Activated T-cell treated with anti-CD3 and anti-CD28 coated beads for 24 hours (primary cell): ENCODE measurements at places on chromosomes 3 and 15.

DNA sequence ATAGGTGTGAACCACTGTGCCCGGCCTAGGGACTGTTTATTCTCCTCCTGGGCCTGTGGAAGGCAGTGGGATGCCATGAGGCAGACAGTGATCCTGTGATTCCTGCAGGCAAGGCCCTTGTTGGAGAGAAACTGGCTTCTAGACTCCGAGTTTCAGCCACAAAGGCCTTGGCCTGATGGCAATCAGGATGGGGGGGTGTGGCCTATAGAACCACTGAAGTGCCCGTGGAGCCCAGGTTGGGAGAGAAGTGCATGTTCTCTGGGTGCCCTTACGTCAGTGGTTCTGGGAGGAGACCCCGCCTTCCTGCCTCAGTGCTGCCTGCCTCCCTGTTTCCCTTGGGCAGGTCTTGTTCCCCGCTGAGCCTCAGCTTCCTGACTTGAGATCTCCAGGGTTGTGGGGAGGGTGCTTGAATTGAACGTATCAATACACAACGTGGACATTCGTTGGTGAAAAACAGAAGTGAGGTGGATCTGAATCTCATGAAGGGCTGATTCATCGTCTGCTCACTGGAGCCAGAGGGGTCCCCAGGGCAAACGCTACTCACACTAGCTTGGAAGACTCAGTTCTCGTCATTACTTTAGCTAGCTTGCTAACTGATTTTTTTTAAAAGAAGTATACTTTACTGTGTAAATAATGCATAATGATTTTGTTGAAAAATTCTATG is 31.8 kb downstream of the IRAK2 start:
- no peak for DNase-seq

DNA sequence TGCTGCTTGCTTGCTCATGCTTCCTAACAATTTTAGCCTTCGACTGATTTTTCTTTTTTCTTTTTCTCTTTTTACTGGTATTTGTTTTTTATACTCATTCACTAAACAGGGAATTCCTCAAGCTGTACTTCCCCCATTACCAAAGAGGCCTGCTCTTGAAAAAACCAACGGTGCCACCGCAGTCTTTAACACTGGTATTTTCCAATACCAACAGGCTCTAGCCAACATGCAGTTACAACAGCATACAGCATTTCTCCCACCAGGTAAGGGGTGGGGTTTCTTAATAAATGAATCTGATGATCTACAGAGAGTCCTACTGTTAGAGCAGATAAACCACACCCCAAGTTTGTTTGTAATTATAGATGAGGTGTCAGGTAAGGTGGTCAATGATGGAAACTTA is 178.8 kb downstream of the MBNL1 start:
- no peak for DNase-seq

DNA sequence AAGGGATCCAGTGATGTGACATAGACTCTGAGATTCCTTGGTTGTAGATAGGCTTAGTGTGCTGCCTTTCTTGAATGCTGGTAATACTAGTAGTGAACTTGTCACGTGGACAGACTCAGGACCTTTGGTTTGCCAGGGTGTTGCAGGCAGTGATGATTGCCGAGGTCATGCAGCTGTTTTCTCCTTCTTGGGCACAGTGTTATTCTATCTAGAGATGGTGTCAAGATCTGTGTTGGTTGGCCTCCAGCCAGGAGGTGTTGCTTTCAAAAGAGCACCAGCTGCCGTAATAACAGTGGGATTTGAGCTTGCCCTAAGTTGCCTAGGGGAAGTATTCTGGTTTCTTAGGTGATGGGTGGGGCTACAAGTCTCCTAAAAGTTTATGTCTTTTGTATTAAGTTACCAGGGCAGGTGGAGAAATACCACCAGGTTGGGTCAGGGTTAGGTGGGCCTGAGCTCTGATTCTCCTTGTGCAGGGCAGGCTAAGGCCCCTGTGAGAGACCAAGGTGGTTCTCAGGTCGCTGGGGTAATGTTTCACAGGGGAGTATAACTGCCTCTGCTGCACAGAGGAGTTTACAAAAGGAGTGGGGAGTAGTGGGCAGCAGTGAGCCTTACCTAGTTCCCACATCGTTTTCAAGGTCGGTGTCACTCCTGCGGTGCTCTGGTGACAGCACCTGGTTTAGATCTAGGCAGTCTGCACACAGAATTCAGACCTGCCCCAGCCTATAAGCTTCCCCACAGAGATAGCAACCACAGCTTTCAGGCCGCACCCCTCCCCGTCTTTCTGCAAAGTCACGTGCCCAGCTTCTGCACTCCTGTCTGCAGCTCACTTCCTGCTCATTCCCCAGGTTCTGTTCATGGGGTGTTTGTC is 350.3 kb downstream of the DOCK3 start:
- peak; percentile 53 for DNase-seq

DNA sequence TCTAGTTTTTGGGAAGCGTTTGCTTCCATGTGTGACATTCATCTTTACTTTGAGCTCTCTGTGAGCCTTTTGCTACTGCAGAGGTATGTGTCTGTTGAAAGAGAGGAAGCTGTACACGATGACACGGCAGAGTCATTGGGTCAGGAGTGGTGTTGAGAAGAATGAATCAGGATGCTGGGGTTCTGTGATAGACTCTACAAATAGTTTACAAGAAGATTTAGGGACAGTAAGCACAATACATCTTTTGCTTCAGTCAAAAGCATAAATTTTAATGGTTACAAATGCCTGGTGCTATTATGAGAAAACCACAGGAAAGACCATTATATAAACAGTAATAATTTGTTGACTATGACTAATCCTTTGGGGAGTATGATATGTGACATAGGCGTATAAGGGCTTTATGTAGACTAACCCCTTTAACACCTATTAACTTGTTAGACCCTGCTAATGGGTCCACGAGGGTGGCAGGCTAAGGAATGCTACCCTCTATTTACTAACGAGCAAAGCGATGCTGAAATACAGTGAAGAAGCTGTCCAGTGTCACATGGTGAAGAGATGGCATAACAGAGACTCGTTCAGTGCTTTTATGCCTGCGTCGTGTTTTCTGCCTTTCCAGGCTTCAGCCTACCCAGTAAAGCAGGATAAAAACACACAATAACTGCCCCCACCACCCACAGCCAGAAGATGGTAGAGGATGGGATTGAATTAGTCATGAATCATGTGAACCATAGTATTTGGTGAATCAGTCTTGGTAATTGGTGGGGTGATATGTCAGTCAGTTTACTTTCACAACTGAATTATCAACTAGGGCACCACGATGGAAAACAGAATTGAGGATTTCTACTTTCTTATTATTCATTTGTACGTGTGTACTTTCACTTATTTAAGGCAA is 118.8 kb downstream of the LPP start:
- no peak for DNase-seq

- DNase-seq = no peak
Observed at GRCh38 chr3:62197350-62198012, 175.9 kb downstream of the FEZF2 start.

GRCh38 chr3:142706321-142707127 is 17.3 kb upstream of the TRPC1 start:
- no peak for DNase-seq

DNA sequence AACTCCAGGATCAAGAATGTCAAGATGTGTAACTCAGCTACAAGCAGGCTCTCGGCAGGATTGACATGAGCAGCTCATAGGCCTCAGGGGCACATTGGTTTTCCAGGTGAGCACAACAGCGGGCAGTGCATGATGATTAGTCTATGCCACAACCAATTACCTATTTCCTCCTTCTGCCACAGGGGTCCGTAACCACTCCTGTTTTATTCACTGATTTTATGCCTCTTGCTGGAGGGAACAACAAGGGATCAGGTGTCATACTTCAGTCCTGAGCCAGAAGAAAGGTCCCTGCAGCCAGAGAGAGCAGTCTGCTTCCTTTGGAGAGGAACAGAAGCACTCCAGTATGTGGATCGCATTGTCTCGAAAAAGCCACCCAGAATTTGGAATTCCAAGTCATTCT is 35.1 kb upstream of the PTPRG start:
- DNase-seq = no peak

DNA sequence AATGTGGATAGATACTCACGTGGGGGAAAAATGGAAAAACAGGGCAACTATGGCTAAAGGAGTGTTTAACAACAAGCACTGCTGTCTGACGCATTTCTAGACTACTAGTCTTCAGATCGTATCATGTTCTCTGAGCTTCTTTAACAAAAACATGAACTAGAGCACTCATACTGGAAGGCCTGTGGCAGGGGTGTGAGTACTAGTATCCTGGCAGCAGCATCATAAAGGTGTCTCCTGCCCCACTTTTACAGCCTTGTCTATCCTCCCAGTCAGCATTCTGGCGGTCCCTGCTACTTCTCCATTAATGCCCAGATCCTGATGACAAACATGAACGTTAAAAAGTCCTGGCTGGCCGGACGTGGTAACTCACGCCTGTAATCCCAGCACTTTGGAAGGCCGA is 4.0 kb downstream of the FMN1 start:
- no peak for DNase-seq

- DNase-seq = no peak
Observed at GRCh38 chr3:23114432-23114831, 88.7 kb upstream of the UBE2E2 start.

GRCh38 chr3:195319060-195319459 is 48.1 kb upstream of the XXYLT1 start:
- DNase-seq = no peak

DNA sequence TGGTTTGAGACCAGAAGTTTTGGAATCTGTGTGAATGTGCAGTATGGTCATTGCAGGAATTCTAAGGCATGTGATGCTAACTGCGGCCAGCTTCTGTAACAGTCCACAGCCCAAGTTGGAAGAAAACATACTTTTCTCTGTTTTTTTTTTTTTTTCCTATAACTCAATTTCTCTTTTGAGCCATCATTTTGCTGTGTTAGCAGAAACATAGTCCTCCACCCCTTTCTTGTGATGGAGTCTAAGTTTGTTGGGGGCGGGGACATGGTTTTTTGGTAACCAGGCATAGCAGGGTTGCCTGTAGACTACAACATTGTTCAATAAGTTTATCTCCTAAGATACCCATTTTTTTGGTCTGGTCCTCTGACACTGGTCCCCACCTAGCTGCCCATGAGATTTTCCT is 223.2 kb upstream of the ONECUT1 start:
- no peak for DNase-seq

DNA sequence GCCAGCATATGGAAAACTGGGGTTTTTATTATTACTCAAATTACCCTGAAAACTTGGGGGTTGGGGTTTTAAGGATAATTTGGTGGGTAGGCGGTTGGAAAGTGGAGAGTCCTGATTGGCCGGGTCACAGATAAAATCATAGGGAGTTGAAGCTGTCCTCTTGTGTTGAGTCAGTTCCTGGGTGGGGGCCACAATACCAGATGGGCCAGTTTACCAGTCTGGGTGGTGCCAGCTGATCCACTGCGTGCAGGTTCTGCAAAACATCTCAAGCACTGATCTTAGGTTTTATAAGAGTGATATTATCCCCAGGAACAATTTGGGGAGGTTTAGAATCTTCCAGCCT is 4.9 kb upstream of the ZNF662 start:
- DNase-seq = no peak

GRCh38 chr15:100711516-100712021 is 109.2 kb downstream of the ASB7 start:
- no peak for DNase-seq

DNA sequence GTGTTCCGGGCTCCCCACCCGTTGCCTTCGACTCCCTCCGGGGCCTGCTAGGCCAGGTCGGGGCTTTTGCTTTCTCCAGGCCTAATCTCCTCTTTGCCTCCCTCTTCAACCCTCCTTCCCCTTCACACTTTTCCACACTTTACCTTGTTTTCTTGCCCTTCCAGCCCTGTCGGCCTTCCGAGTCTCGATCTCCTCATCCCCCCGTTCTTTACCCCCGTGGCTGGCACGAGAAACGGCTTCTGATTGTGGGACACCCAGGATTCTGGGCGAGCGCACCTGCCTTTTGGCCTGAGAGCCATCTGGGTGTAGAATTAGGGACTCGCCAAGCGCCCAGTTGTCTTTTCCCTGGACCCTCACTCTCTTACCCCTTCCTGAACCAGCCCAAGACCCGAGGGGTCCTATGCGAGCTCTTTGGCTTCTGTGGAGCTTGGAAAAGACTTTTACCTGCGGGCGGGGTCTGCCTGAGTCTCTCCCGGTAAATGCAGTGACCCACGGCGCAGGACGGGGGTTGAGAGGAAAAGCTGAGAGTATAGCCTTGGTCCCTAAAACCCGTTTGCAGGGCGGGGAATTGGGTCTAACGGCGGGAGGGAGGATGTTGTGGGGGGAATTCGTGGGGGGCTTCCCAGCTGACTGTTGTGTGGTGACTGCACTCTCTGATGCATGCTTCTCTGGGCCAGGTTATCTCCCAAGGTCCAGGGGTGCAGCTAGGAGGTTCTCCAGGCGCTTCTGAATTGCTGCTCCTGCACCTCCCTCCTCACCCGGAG is 5.5 kb upstream of the ONECUT1 start:
- DNase-seq = no peak

- no peak for DNase-seq
Observed at GRCh38 chr15:76235186-76235826, 76.0 kb downstream of the ETFA start.

DNA sequence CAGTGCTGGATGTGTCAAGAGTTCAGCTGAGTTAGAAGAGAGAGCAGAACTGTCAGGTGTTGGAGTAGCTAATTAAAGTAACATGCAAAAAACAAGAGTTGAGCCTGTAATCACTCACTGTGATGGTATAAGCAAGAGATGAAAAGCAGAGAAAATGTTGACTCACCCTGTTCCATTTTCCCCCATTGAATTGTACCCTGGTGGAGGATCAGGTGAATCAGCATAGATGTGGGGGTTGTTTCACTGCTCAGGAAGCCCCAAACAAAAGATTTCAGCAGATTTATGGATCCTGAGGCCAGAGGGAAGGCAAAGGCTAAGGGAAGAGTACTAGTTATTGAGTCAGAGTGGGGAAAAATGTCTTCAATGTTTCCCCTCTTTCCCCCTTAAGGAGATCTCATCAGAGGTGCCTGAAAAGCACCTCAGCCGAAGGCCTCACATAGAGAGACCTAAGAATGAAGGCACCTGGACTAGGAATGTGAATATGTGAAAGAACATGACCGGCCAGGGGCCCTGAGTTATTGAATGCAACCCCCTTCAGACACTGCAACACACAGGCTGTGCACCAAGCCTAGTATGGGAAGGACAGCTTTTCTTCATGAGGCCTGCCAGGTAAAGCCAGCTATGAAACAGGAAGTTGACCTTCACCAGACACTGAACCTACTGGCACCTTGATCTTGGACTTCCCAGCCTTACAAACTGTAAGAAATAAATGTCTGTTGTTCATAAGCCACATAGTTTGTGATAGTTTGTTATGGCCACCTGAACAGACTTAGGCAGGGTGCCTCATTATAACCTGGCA is 90.1 kb downstream of the TMCO5A start:
- no peak for DNase-seq

DNA sequence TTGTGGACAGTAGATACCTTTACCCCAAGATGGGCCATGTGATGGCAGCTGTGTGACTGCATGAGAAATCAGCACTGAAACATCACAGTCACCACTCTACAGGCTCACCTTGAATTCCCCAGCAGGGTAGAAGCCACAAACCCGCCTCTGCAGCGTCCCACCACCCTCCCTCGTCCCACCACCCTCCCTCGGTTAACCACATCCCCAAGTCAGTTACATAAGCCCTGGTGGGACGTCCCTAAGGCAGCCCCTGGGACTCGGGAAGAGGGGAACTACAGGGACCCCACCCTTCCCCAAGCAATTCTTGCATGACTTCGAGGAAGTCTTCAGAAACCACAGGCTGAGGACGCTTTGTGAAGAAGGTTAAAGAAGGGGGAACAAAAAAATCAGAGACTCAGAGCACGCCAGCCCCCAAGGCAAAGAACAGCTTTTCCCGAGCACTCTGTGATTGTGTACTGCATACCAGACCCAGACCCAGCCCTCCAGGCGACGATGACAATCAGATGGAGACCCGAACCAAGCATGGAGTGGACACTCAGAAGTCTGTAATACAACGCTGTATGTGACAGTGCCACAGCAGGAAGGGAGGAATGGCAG is 60.5 kb downstream of the SH3BP5 start:
- DNase-seq = peak; percentile 64
